ENCODE measurements at places on chromosomes 1 and 21. TPM values are rescaled to one million over a fixed set of nuclear protein-coding genes. Genes with fewer than 3 reads are reported as not detected.
A peak's percentile ranks its signal among the peaks of the same experiment; 100 is the strongest.

GRCh38 chr1:6273380-6273891, 12.5 kb upstream of the GPR153 start:
- H3K27ac ChIP-seq: no peak overlapping the region
- H3K4me3 ChIP-seq: no peak overlapping the region
- no peaks in the 10 kb centered on the region for H3K27me3 ChIP-seq

The RGS13 gene
- not detected for total RNA-seq

GRCh38 chr1:153251988-153252387, 7.5 kb upstream of the LORICRIN start:
- no peak for DNase-seq
- H3K27me3 ChIP-seq: peaks cover 44% of the 10 kb centered on the region
- H3K27ac ChIP-seq: no peak overlapping the region
- H3K4me1 ChIP-seq: no peaks in the 10 kb centered on the region
- no peaks in the 10 kb centered on the region for H3K36me3 ChIP-seq

DNA sequence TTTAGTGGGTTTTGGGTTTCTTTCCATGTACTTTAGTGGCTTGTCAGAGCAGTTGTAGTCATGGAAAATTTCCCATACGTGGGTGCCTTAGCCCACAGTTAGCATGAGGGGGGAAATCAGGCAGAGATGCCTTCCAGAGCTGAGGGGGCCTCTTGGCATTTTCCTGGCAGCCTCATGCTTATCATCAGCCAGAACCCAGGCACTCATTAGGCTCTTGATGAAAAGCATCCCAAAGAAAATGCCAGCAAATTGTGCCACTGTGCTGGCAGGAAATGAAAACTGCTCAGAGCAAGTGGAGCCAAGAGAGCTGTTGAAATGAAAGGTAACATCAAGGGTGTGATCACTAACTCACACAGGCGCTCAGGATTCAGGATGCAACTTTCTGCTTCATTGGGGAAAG, 128.0 kb downstream of the TNNI3K start:
- H3K36me3 ChIP-seq: no peaks in the 10 kb centered on the region
- no peak overlapping the region for H3K4me3 ChIP-seq
- peaks cover 2% of the 10 kb centered on the region for H3K4me1 ChIP-seq
- no peak for DNase-seq
- H3K27me3 ChIP-seq: no peaks in the 10 kb centered on the region
- no peak overlapping the region for H3K27ac ChIP-seq

The PRKACB gene
- total RNA-seq: 101 TPM

DNA sequence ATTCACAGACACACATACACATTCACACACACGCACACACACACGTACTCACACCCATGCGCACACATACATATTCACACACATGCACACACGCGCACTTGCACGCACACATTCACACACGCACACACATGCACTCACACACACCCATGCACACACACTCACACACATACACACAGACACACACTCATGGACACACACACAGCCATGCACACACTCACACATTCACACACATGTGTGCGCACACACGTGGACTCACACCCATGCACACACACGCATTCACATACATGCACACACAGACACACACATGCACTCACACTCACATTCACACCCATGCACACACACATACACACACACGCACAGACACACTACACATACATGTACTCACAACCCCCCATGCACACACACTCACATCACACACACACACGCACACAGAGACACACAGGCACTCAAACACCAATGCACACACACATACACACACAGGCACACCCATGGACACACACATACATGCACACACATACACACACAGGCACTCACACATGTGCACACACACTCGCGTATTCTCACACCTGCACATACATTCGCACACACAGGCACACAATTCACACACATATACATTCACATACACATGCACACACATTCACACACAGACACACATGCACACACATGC, 589.1 kb downstream of the PTPRU start:
- H3K27ac ChIP-seq: no peak overlapping the region
- peaks cover 11% of the 10 kb centered on the region for H3K27me3 ChIP-seq
- H3K4me1 ChIP-seq: no peaks in the 10 kb centered on the region
- no peak for DNase-seq
- H3K4me3 ChIP-seq: no peak overlapping the region
- H3K36me3 ChIP-seq: no peaks in the 10 kb centered on the region

GRCh38 chr1:48803474-48803873, 26.8 kb upstream of the BEND5 start:
- H3K36me3 ChIP-seq: no peaks in the 10 kb centered on the region
- H3K4me1 ChIP-seq: no peaks in the 10 kb centered on the region
- no peak overlapping the region for H3K4me3 ChIP-seq
- H3K27ac ChIP-seq: no peak overlapping the region

The ALX3 gene
- 2.8 TPM for total RNA-seq

DNA sequence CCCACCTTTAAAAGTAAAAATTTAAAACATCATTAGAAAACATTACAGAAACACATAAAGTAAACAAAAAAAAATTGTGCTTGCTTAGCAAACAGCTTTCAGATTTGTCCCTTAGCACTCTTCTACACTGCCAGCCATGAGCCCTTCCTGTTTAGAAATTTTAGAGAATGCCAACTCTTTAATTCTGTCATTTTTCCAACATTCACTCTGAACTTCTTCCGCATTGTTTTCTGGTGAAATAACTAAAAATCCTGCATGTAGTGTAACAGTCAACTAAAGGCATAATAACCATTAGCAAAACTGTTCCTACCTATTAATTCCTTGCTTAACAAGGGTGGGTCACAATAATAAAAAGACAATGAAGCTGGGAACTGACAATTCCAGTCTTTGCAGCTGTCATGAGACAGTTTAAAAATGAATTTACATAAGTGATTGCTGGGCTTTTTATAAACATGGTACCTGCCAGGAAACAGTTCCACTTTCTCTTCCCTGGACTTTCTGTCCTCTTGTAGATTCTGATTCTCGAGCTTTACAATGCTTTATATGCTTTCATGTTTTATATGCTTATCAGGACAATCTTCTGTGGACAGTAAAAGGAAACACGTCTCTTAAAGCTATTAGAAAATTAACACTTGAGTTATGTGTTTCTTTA, 19.0 kb downstream of the GNG12 start:
- H3K27me3 ChIP-seq: no peaks in the 10 kb centered on the region
- DNase-seq: no peak
- H3K27ac ChIP-seq: no peak overlapping the region
- peaks cover 1% of the 10 kb centered on the region for H3K36me3 ChIP-seq

DNA sequence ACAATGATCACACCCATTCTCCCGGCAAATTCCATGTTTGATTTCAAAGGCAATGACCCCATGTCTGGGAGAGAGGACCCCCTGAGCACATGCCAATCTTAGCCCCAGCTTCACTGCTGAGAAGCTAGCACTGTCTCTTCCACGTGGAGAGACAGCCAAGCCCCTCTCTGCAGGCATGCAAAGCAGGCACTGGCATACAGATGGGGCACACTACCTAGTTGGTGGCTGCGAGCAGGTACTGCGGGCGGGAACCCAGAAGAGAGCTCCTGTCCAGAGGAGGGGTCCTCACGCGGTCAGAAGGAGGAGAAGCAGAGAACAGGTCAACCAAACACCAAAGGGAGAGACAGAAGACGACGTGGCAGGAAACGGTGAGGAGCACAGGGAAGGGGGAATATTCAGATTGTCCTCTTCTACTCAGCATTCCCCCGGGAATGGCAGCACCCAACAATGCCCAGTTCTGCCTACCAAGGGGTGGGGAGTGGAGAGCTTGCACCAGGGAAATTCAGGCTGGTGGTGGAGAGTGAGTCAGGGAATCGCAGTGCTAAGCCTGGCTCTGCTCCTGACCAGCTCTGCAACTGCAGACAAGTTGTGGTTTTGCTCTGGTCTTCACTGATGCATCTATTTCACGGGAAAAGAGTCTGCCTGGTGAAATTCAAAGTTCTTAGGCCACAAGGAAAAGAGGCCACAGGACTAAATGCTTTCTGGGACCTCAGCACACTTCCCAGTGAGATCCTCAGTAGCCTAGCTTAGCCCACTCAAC, 48.1 kb upstream of the GOLT1A start:
- DNase-seq: no peak
- H3K36me3 ChIP-seq: peaks cover 35% of the 10 kb centered on the region

GRCh38 chr1:94418664-94419655, 771 bp downstream of the ABCD3 start:
- no peaks in the 10 kb centered on the region for H3K36me3 ChIP-seq
- H3K27ac ChIP-seq: peak overlapping the region; percentile 93
- peaks cover 42% of the 10 kb centered on the region for H3K4me1 ChIP-seq
- DNase-seq: no peak
- peaks cover 5% of the 10 kb centered on the region for H3K27me3 ChIP-seq

DNA sequence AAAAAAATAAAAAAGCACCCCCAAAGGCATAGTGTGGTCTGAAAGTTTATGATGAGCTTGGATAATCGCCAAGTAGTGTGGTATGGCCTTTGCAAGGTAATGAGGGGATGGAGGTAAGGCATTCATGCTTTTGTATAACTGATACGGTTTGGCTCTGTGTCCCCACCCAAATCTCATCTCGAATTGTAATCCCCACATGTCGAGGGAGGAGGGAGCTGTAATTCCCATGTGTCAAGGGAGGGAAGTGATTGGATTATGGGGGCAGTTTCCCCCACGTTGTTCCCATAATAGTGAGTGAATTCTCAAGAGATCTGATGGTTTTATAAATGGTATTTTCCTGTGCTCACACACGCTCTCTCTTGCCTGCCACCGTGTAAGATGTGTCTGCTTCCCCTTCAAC, 215.5 kb downstream of the NFIA start:
- H3K4me3 ChIP-seq: no peak overlapping the region
- peaks cover 30% of the 10 kb centered on the region for H3K4me1 ChIP-seq

GRCh38 chr1:83697961-83698360, 301.0 kb downstream of the TTLL7 start:
- peaks cover 30% of the 10 kb centered on the region for H3K4me1 ChIP-seq
- H3K36me3 ChIP-seq: no peaks in the 10 kb centered on the region
- DNase-seq: no peak
- no peak overlapping the region for H3K4me3 ChIP-seq
- H3K27ac ChIP-seq: no peak overlapping the region

GRCh38 chr1:150179867-150180266, 30.2 kb downstream of the PLEKHO1 start:
- no peak overlapping the region for H3K27ac ChIP-seq
- no peak overlapping the region for H3K4me3 ChIP-seq
- H3K36me3 ChIP-seq: no peaks in the 10 kb centered on the region
- no peaks in the 10 kb centered on the region for H3K4me1 ChIP-seq

DNA sequence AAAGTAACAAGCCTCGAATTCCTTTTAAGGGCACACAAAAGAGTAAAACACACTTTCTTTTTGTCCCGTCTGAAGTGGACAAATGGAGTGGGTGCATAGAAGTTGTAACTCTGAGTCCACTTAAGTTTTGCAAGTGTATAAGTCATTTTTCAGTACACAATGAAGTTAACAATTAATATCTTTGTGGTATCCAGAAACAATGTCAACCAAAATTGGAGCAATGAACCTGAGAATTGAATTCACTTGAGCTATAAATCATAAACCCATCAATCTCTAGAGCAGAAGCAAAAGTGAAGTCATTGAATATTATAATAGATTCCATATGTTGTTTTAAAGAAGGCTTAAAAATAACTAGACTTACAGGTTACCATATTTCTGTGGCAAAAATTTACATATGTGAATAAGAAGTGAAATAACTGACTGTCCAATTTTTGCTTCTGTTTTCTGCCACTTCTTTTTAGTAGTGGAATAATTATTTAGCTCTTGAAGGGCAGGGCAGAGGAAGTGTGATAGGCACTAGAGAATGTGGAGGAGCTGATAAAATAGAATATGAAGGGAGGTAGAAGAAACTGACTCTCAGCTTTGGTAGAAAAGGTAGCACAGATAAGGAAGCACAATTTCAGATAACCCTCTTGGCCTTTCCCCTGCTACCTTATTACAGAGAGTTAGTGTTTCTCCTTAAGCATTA, 73.9 kb upstream of the RGL1 start:
- peaks cover 34% of the 10 kb centered on the region for H3K4me1 ChIP-seq
- H3K4me3 ChIP-seq: no peak overlapping the region
- no peak for DNase-seq
- no peaks in the 10 kb centered on the region for H3K36me3 ChIP-seq
- no peaks in the 10 kb centered on the region for H3K27me3 ChIP-seq
- no peak overlapping the region for H3K27ac ChIP-seq

- DNase-seq: no peak
- no peak overlapping the region for H3K27ac ChIP-seq
- H3K4me1 ChIP-seq: peaks cover 20% of the 10 kb centered on the region
- H3K27me3 ChIP-seq: no peaks in the 10 kb centered on the region
- no peaks in the 10 kb centered on the region for H3K36me3 ChIP-seq
- H3K4me3 ChIP-seq: no peak overlapping the region
Observed at GRCh38 chr1:246067432-246068216, 439.5 kb downstream of the SMYD3 start.
